ENCODE measurements at places on chromosomes 5 and 9. TPM values are rescaled to one million over a fixed set of nuclear protein-coding genes. Genes with fewer than 3 reads are reported as not detected.

Gene ARRDC1
- 22.7 TPM for total RNA-seq

Gene MACROH2A1
- 206 TPM for total RNA-seq

Gene CDO1
- total RNA-seq, result not detected

Gene SUB1
- 263 TPM for total RNA-seq

Gene PLEKHG4B
- total RNA-seq, result 1.1 TPM

Gene FAXDC2
- 0.25 TPM for total RNA-seq

Gene CA9
- 4.2 TPM for total RNA-seq

Gene RETREG1
- 3.8 TPM for total RNA-seq

Gene C6
- not detected for total RNA-seq
